ENCODE measurements at places on chromosomes 4 and X.
A peak's percentile ranks its signal among the peaks of the same experiment; 100 is the strongest.

GRCh38 chr4:128916832-128917231, 107.3 kb downstream of the JADE1 start:
- DNase-seq: no peak

DNA sequence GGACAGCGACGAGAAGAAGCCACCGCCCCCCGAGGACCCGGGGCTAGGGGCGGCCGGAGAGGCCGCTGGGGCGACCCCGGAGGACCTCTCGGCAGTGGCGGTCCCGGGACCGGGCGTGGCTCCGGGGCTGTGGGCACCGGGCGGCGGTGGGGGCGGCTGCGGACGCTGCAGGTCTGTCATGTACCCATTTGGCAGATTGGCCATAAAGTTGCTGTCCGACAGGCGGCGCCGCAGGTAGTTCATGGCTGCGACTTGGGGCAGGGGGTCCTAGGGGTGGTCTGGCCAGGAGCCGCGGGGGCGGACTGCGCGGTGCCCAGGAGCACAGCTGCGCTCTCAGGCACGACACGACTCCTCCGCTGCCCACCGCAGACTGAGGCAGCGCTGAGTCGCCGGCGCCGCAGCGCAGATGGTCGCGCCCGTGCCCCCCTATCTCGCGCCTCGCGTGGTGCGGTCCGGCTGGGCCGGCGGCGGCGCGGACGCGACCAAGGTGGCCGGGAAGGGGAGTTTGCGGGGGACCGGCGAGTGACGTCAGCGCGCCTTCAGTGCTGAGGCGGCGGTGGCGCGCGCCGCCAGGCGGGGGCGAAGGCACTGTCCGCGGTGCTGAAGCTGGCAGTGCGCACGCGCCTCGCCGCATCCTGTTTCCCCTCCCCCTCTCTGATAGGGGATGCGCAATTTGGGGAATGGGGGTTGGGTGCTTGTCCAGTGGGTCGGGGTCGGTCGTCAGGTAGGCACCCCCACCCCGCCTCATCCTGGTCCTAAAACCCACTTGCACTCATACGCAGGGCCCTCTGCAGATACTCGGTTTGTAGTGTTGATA, at the start of gene SYN1:
Gene SYN1 (minus strand): TSS at position 372 of the 817 bp plus-strand sequence. CDS start 129 bp downstream, at position 243.
- DNase-seq: peak; percentile 88

- DNase-seq: no peak
Observed at GRCh38 chrX:1026263-1027015, 186.0 kb downstream of the CRLF2 start.

DNA sequence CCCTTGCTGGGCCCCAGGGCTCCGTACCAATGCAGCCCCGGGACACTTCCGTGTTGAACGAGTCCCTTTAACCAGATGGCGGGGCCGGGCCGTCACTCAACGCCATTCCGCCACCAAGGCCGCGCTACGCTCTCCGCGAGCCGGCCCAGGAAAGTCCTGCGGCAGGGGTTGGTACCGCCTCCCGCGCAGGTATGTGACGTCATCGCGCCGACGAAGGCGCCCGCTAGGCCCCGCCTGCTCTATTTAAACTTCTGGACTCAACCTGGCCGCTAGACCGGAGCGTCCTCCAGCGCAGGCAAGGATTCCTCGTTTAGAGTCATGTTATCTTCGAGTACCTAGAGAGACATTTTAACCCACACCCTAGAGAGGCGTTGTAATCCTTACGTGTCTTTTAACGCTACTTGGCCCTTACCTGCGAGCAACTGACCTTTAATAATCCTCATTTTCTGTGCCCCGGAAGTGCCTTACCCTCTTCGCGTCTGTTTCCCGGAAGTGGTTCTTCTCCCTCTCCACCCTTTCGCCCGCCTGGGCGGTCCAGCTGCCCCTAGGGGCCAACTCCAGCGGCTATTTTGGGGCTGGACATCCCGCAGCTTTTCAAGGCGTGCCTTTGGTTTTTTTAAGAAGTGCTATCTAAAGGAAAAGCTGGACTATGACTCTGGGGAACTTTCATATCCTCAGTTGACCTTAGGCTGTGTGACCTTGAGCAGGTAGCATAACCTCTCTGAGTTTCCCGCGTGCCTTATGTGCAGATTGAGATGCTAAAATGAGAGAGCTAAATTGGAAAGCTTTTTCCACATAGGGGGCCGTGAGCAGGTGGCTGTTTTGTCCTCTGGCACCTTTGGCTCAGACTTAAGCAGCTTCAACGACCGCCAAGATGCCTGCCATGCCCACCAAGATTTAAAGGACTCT, at the start of gene PNPLA4:
Gene PNPLA4 (minus strand): TSS at position 155 of the 909 bp plus-strand sequence. CDS start 1,294 bp downstream, outside the sequence.
- peak; percentile 97 for DNase-seq

DNA sequence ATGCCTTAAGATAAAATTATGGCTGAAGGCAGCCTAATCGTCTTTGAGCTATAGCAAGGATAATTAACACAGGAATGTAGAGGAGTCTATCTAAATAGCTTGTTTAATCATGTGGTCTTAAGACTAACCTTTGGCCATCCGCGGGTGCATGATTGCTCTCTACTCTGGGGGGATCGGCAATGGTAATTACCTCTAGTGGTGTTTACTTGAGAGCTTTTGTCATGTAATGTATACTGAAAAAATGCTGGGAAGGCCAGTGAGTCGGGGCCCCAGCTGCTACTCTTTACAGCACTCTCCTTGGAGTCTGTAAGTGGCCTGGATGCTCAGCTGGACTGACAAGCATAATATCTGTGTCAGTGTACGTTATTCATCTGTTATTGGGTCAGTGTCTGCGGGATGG, 65.5 kb upstream of the GNPDA2 start:
- no peak for DNase-seq

- DNase-seq: no peak
Observed at GRCh38 chrX:153549231-153549630, 31.8 kb downstream of the ATP2B3 start.

- DNase-seq: no peak
Observed at GRCh38 chrX:37746951-37747350, 32.9 kb upstream of the CYBB start.

DNA sequence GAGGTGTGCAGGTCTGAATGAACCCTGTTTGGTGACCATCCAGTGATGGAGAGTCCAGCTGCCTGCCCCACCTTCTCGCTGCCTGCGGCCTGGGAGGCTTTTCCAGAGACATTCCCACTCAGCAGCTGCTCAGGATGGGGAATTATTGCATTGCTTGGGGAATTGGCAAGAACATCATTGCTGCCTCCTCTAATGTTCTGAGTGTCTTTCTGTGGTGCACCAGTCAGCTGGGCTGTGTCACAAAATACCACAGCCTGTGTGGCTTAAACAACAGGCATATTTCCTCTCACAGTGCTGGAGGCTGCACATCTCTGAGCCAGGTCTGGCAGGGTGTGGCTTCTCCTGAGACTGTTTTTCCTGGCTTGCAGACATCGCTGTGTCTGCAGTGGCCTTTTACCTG, 86.8 kb upstream of the AFAP1 start:
- no peak for DNase-seq

GRCh38 chr4:150235808-150236271, 157.6 kb downstream of the DCLK2 start:
- no peak for DNase-seq

DNA sequence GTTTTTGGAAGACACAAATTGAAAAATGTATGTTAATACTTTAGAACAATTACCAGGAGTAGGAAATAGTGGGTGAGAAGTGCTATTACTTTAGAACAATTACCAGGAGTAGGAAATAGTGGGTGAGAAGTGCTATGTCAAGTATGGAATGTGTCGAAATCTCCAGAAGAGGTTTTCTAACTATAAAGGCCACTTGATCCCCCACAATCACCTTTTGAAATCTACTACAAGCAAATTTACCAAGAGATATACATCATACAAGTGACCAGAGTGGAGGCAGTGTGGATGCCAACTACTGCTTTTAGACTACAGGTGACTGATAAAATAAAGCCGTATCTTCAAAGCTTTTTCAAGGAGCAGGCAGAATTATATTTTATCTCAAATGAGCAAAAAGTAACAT, 43.1 kb downstream of the MAB21L2 start:
- no peak for DNase-seq

DNA sequence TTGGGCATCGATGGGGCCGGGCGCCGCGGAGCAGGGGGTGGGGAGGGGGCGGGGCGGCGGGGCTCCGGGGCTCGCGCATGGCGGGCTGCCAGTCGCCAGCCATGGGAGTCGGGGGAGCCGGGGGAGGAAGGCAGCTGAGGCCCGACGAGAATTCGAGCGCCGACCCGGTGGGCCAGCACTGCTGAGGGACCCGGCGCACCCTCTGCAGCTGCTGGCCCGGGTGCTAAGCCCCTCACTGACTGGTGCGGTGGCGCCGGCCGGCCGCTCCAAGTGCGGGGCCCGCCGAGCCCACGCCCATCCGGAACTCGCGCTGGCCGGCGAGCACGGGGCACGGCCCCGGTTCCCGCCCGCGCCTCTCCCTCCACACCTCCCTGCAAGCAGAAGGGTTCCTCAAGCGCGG, 49.4 kb downstream of the GSX2 start:
- DNase-seq: no peak

GRCh38 chr4:110229266-110229665, 30.9 kb upstream of the ELOVL6 start:
- no peak for DNase-seq

DNA sequence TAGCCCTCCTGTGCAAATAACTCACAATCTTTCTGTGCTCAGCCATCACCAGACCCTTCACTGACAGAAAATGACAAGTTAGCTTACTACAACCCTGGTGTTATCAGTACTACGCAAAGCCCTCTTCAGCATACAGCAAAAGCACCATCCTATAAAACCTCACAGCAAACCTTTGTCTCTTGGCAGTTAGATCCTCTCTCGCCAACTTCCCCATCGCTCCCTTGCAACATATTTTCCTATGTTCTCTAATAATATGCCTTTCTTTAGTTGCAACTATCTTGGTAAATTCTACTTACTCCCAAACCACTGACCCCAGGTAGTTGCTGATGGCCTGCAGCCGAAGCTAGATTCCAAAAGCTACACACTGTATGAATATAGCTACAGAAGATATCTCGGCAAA, 856.9 kb upstream of the FRG1 start:
- no peak for DNase-seq

- no peak for DNase-seq
Observed at GRCh38 chrX:115372152-115372551, 82.6 kb downstream of the LUZP4 start.

- no peak for DNase-seq
Observed at GRCh38 chrX:46376246-46376885, 168.9 kb downstream of the ZNF674 start.

DNA sequence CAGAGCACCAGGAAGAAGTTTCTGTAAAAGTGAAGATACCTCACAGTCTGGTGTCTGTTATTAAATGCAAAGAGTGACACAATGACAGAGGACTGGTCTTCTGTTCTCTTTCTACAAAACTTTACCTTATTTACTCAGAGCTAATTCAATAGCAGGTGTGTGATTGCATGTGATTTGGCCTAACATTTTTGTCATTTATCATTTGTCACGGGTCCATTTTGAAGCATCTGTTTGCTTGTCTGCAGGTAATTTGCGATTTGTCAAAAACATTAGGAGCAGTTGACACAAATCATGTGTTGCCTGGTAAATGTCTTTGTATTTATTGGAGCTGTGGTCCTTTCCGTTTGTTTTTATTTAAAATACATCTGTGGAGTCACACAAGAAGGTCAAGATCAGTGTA, 1232.4 kb downstream of the STIM2 start:
- no peak for DNase-seq

- DNase-seq: no peak
Observed at GRCh38 chr4:7788193-7788592, 151.5 kb downstream of the AFAP1 start.

DNA sequence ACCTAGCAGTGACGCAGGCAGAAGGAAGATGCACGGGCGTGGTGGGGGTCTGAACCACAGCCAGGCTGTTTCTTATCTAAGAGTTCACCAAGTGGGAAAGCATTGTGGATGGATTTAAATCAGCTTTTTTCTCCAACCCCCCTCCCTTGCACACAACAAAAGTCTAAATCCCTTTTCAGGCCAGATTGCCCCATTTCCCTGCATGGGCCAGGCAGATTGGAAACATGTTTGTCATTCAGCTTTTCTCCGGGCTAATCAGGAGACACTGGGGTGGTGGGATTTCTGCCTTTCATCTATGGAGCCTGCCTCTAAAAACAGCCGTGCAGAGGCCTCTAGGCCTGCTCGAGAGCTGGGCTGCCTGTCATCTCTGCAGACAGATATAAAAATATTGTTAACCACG, 166.3 kb upstream of the LEF1 start:
- no peak for DNase-seq

DNA sequence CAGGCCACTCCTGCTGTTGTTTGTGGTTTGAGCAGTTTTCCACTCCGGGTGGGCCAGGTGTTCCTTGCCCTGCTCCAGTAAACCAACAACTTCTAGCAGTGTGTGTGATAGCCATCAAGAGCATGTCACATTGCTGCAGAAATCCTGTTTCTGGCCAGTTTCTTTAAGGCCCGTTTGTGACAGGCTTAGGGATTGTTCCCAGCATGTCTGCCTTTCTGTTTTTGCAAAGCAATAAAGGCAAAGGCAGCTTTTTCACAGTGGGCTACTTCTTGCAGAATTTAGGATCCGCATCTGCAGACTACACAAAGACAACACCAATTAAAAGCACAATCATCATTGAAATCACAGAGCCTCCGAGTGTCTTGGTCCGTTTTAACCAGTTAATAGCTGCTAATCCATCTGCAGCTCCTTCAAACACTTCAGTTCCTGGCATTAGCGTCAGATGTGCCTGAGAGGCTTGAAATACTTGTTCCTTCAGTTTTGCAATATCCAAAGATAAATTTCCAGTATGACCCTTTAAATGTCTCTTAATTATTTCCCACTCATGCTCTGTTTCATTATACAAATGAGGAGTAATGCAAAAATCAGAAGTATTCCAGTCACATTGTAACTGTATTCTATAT, 65.1 kb downstream of the ADAM29 start:
- no peak for DNase-seq

DNA sequence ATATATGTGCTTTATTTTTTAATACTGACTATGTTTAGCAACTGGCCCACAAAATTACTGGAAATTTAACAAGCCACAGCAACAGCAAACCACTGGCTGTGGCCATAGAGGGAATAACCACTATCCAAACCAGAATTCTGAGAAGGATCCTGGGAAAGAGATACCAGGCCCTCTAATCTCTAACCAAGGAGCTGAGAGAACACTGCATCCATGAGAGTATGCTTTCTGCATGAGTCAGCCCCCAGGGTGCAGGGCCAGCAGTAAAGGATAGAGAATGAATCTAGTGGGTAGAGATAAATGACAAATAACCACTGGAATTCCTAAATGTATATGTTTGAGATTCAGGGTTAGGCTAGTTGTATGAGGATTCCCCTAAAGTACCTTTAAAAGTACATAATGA, 221.8 kb downstream of the KIT start:
- DNase-seq: no peak

- DNase-seq: no peak
Observed at GRCh38 chr4:154634058-154634457, 21.6 kb upstream of the FGG start.

- DNase-seq: no peak
Observed at GRCh38 chr4:82900066-82900410, 497 bp upstream of the THAP9 start.

- DNase-seq: no peak
Observed at GRCh38 chr4:26529479-26529878, 39.2 kb upstream of the CCKAR start.

DNA sequence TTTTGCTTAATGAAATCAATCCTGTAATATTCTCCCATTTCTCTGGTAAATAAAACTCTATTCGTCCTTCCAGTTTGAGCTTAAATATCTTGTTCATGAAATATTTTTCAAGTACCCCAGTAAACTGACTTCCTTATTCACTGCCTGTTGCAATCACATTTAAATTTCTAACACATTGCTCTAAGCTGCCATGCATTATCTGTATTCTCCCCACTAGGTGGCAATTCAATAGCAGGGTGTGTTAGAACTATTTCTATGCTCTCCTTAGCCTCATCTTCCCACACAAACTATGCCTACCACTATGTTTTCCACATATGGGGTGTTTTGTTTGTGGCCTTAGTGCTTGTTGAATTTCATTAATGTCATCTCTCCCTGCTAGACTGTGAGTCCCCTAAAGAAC, 377.1 kb upstream of the HS3ST1 start:
- no peak for DNase-seq

Measured in pancreas (tissue), 10 donors.